ENCODE measurements at places on chromosomes 3 and 15. TPM values are rescaled to one million over a fixed set of nuclear protein-coding genes. Genes with fewer than 3 reads are reported as not detected.

DNA sequence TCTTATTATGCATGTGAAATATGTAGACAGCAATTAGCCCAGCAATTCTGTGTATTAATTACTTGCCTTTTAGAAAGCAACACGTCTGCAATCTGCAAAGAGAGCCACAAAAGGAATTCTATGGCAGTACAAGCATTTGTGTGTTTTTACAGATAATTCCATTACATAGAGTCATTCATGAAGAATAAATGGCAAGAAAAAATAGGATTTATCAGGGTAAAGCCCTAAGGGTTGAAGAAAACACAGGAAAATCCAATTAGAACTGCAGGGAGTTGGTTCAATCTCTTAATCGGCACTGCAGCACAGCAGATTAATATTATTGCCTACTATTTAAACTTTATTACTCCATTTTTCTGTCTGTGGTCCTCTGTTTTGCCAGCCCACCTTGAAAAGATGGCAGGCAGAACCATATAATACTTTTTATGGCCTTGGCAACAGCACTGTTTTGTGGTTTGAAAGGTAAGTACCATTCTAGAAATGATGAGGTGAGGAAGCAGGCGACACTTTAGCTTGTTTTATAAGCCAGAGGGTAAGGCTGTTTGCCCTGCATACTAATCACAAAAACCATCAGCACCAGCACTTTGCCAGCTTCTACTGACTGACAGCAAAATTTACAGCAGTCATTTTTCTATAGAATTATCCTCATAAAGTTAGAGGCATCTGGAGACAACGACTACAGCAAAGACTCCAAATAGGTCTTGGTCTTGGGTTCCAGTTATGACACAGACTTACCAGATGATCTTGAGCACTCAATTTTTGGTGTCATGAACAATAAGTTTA, 638.2 kb upstream of the NAALADL2 start:
- no peak for DNase-seq

DNA sequence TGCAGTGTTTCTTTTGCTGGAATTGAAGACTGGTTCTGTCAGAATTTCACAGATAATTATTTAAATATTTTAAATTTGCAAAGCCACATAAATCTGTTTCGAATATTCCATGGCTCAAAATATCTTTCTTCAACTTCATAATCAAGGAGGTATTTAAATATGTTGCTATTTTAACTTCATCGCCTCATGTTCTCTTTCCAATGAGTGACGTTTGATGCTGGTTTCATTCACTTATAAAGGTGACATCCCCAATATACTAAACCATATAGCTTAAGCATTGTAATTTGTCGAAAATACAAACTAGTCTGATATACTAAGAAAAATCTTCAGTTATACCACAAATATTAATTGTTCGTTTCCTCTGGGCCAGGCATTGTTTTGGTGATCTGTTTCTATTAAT, 22.5 kb downstream of the MBNL1 start:
- DNase-seq, result no peak

DNA sequence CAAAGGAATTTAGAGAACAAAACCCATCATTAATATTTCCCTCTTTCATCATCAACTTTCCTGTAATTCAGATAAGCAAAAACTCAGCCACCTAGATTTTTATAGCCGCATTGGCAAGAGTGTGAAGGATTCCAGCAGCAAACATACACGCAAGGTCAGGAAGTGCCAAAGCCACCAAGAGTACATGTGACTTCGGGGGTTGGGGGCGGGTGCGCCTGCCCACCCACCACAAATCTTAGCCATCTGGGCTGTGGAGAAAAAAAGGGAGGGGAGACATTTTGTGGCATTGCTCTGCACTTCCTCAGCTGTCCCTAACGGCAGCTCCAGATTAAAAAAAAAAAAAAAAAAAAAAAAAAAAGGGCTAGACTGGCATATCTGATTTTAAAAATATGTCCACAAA, 148.4 kb downstream of the TNIK start:
- no peak for DNase-seq

- DNase-seq, result no peak
Observed at GRCh38 chr3:169662132-169662842, 1.2 kb downstream of the MECOM start.

GRCh38 chr15:69983696-69984265, 113.9 kb downstream of the TLE3 start:
- DNase-seq, result no peak

GRCh38 chr15:89211678-89212170, 9.7 kb downstream of the RLBP1 start:
- no peak for DNase-seq

GRCh38 chr3:187919544-187919943, 174.3 kb upstream of the BCL6 start:
- DNase-seq, result no peak

DNA sequence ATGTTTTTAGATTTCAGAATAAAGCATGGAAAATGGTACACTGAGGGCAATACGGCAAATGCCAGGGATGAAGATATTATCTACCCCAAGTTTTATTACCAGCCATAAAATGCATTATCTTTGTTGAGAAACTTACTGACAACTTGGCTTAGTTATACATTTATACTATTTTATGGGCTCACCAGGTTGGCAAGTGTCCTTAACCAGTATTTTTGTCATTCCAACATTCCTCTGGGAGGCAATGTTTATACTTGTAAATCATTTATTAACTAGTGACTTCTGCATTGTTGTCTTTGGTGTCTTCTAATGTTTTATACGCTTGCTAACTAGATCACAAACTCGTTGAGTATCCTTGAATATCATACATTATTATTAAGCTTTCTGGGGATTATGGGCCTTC, 18.0 kb upstream of the ADGRG7 start:
- DNase-seq, result no peak

DNA sequence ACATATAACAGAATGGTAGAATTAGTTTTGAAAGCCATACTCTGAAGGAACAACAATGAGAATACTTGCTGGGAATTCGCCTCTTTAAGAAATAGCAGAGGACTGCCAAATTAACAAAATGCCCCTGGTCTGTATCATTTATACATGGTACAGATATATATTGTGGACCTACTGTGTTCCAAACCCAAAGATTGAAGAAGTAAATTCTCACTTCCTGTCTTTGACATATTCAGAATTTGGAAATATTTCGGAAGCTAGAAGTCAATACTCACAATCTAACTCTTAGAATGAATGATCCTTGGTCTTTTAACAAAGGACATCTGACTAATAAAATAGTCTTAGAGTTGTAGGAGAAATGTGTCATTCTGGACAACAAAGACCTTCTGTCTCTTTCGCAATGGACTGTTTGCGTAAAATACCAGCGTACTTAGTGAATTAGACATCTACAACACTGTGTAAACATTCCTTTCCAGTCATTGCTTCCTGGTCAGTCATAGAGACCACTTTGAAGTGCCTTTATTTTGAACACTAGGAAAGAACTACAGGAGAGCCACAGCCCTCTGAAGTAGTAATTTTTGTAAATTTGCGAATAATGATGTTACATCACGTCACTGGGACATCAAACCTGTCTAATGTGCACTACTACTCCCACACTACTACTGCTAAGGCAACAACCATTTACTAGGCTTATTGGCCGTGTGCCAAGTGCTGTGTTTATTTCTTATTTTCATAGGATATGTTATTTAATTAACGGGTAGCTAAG, 68.0 kb downstream of the CHL1 start:
- DNase-seq, result peak; percentile 93

DNA sequence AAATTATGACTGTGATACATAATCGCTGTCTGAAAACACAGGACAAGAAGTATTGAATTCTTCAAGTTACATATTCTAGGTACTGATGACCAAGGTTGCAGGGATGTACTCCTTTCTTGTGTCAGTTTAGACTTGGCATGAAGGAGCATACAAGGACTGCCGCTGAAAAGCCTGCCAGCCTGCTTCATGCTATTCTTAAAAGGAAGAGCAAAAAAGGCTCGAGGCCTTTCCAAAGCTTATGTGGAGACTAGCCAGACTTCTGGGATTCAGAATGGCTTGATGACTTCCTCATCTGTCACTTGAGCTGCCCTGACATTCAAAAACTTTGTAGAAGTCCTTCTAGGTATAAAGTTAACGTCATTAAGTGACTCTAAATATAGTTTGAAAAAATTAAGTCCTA, 92.0 kb downstream of the CADM2 start:
- no peak for DNase-seq

- no peak for DNase-seq
Observed at GRCh38 chr3:10428406-10429091, 76.8 kb downstream of the ATP2B2 start.

GRCh38 chr3:94416768-94417167, 353.9 kb downstream of the NSUN3 start:
- no peak for DNase-seq

GRCh38 chr3:2735392-2735894, 374.7 kb downstream of the IL5RA start:
- DNase-seq, result no peak

DNA sequence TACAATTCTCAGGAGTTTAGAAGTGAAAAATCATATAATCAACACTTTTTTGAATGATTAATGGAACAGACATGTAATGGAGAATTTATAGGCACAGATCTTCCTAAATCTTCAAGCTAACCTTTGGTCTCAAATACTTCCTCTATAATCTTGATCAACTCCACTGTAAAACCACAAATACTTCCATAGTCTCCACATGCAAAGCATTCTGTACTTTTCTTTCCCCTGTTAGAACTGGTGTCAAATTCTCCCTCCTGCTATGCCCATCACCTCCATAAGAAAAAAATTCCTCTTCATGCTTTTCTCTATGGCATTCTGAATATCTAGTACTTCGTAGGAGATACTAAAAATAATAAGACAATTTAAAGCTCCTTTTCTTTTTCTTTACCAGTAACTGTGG, 214.3 kb downstream of the ADAMTS9 start:
- no peak for DNase-seq

DNA sequence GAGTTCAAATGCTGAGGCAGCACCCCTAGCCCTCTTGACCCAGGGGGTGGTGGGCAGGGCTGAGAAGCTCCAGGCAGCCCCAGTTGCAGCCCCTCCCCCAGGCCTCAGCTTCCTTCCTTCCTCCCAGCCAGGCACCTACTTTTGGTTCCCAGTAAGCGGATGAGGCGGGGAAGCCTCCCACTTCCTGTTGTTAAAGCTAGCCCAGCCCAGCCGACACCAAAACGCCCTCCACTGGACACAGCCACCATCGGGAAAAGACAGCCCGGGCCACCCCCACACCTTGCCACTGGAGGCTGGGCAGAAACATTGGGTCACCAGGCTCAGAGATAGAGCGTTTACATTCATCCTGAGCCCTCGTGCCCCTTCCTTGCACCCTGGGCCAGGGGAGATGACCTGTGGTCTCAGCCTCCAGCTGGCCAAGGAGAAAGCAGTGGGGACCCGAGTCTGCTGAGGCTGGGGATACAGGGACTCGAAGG, 3.5 kb downstream of the DUSP7 start:
- DNase-seq, result peak; percentile 30

DNA sequence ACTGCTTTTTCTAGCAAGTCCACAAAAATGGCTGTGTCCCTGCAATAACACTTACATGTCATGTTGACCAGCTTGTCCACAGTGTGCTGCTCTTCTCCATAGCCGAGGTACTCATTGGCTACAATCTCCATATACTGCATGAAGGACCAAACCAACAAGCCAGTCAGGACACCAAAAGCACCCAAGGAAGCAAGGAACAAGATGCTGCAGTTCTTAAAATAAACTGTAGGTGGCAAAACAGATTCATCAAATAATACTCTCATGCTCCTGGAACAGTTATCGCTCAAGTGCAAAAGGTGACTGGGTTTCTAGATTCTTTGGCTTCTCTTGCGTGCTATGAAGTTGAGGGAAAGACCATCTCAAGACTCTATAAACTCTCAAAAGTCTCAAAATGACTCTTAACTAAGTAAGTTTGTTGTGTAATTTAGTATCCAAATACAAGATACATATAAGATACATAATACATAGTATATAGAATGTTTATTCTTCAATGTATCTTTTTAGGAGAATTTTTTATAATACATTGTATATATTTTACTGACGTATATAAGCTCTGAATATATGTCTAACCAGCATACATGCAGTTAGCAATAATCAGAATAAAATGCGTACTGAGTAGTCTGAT, 57.0 kb downstream of the NEK10 start:
- peak; percentile 42 for DNase-seq

- DNase-seq, result no peak
Observed at GRCh38 chr15:40054855-40055575, 16.0 kb upstream of the SRP14 start.

- peak; percentile 24 for DNase-seq
Observed at GRCh38 chr15:63462088-63462487, 42.3 kb upstream of the USP3 start.

GRCh38 chr3:56915966-56916586, 114.3 kb upstream of the ARHGEF3 start:
- DNase-seq, result no peak

GRCh38 chr3:169666376-169667165, 3.1 kb upstream of the MECOM start:
- no peak for DNase-seq

Gene CHRNA7
- polyA plus RNA-seq, result 0.04 TPM

Gene ALPK3
- polyA plus RNA-seq, result 0.09 TPM

Gene SNX22
- polyA plus RNA-seq, result 0.10 TPM

Gene CRTAP
- 314 TPM for polyA plus RNA-seq

Gene AADACL2
- not detected for polyA plus RNA-seq

Gene SPRED1
- polyA plus RNA-seq, result 15.1 TPM

Gene AQP9
- not detected for polyA plus RNA-seq

Gene PIGZ
- 0.17 TPM for polyA plus RNA-seq

Gene ZNF620
- 0.69 TPM for polyA plus RNA-seq

Gene TNNC1
- polyA plus RNA-seq, result 1.9 TPM
